Stimulated activated CD4-positive, alpha-beta T cell treated with anti-CD3 and anti-CD28 coated beads, Interleukin-1b, Interleukin-23, amount 100 ng/mL, for 1 hour (primary cell): ENCODE measurements at places on chromosomes 3 and 15.

DNA sequence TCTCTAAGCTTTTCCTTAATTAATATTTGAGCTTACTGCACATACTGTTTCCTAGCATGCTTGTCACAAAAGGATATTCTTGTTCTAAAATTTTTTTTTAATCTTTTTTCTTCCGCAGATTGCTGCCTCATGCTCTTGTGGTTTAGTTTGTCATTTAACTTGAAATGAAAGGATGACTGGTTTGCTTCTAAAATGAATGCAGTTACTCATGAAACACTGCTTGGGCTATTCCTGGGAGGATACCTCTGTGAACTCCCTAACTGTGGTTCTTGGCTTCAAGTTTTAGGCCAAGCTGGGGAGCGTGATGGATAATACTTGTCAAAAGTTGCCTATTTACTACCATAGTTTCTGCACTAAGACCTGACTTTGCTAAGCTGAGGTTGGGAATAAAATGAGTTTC is 64.0 kb downstream of the USP13 start:
- DNase-seq, result no peak

DNA sequence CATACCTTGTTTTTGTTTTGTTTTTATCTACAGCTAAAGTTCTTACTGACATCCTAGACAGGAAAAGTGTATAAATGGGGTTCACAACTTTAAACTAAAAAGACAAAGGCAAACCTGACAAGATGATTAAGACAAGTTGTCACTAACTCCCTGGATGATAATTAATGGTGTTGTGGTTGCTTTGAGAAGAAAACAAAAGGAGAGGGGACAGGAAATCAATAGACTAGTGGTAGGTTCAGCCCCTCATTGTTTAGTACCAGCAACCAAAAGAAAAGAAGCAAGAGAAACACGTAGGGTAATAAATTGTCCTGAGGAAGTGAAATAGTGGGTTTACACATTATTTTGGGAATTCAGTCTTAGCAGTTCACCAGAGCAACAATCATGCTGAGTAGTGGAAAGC is 78.8 kb downstream of the BFSP2 start:
- no peak for DNase-seq

GRCh38 chr15:40776537-40777141 is 6.9 kb downstream of the C15orf62 start:
- no peak for DNase-seq

DNA sequence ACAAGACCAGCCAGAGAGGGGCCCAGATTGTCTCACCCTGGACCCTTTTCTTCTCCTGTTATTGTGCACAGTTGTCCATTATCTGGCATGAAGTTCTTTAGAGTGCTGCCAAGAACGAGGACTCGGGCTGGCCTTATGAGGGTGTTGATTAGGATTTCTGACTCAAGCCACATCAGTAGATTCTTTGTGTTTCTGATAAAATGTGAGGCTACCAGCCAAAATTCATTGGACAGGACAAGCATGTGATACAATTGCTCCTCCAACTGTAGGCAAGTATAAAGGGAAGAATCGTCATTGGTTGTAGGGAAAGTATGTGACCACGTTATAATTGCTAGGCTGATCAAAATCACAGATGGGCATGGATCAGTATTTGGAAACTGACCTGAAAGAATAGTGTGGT is 99.2 kb upstream of the TMC3 start:
- DNase-seq, result no peak

DNA sequence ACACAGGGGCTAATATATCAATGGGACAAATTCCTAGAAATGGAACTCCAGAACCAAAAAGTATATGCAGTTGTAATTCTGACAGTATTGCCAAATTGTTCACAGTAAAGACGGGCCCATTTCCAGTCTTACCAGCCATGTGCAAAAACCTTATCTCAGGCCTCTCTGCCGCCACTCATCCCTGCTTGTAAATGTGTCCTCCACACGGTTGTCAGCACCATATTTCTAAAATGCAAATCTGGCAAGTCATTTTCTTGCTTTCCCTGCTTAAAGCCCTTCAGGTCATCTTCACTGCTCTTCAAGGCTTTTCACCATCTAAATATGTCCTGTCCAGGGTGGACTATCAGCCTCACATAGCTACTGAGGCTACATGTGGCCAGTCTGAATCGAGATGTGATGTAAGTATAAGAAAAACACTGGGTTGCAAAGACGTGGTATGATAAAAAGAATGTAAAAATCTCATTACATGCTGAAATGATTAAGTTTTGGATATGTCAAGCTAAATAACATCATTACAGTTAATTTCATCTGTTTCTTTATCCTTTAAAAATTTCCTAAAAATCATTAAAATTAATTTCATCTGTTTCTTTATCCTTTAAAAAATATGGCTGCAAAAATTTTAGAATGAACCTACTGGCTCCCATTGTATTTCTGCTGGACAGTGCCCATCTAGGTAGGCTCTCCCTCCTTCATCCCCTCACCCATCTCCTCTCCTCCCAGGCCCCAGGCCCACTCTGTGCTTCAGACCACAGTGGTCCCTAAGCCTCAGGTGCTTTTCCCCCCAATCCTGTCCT is 980 bp downstream of the PARP9 start:
- no peak for DNase-seq

GRCh38 chr15:34941185-34941698 is 28.3 kb downstream of the AQR start:
- DNase-seq, result no peak

GRCh38 chr3:125168711-125169393 is 43.7 kb downstream of the SLC12A8 start:
- no peak for DNase-seq

- DNase-seq, result no peak
Measured at GRCh38 chr3:80190051-80190450, 422.3 kb upstream of the ROBO1 start.

- no peak for DNase-seq
Measured at GRCh38 chr3:191740712-191741111, 279.7 kb downstream of the PYDC2 start.

- no peak for DNase-seq
Measured at GRCh38 chr3:98233468-98233867, 30.6 kb upstream of the OR5H6 start.

DNA sequence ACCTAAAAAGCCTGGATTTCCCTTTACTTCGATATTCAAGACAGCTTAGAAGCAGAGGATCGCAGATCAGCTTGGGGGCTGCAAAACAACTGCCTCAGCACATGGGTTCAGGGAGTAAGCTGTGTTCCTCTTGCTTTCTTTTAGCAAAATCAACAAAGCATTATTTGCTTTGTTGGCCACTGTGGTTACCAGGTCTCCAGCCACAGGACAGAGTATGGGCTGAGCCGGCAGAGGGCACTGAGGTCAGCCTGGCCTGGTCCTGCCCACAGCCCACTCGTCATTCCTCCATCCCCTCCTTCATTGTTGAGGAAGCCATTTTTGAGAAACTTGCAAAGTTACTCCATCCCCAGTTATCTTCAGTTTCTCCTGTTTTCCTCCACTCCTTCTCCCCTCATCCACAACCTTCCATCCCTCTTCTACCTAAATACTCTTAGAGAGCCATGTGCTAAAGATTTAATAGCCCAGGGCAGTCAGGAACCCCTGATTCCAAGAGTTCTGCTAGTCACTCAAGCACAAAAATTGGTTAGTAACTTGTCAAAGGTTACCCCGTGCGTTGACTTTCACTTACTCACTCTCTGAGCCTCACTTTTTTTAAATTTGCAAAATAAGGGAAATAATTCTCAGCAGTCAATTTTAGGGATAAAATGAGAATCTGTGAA is 60.0 kb upstream of the HES1 start:
- no peak for DNase-seq

DNA sequence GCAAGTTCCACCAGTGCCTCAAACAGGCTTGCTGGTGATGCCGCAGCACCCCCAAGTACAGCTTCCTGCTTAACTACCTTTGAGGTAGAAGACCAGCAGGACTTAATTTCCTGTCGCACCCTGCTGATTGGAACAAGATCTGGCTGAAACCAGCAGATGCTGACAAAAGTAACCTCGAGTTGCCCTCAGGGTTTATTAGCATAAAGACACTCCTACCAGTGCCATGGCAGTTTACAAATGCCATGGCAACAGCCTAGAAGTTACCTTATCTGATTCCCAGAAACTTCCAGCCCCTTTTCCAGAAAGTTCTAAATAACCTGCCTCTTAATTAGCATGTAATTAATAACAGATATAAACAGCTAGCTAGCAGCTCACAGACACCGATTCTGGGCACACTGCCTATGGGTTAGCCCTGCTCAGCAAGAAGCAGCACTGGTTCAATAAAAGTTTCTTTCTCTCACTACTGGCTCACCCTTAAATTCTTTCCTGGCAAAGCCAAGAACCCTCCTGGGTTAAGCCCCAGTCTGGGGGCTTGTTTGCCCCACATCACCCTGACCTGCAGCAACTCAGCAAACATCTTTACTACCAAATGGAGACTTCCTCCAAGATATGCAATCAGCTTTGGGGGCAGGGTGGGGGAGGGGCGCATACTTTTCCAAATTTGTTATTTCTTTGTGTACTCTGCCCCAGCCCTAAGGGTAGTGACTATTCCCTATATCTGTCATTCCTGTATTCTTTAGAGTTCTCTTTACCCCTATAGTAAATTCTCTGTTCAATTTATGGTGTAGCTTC is 54.2 kb downstream of the MAP4 start:
- DNase-seq, result peak; percentile 1

- DNase-seq, result no peak
Measured at GRCh38 chr15:97224191-97224641, 736.3 kb upstream of the ARRDC4 start.

GRCh38 chr3:25520926-25521559 is 93.0 kb downstream of the RARB start:
- no peak for DNase-seq

DNA sequence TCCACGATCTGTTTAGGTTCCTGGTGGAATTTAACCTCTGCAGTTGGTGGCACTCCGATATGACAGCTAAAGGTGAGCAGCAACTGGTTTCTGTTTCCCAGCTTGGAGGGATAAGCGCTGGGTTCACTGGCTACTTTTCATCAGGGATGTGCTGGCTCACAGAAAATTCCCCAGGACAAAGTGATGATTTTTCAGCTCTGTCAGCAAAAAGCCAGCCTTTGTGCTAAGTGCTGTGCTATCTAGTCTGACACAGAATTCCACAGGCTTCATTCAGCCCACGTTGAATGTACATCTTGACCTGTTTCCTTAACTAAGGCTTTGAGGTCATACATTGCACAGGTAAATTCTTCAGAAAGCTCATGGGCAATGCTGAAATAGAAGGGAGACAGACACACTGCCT is 81.5 kb upstream of the LRTM1 start:
- no peak for DNase-seq

DNA sequence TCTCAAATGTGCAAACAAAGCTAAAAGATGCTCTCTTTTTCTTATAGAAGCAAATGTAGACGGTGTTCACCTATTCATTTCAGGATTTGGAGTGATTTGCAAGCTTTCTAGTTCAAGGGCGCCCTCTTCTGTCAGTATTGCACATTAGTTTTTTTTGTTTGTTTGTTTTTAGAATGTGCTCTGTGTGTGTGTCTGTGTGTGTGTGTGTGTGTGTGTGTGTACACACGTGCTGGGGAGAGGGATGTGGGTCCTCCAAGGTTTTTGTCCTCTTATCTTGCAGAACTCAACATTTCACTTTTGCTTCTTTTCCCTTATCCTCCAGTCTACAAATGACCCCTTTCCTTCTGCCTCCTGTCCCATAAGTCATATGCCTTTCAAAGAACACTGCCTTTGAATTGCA is 23.5 kb downstream of the DNAH1 start:
- no peak for DNase-seq

GRCh38 chr15:33882921-33883320 is 85.4 kb upstream of the CHRM5 start:
- DNase-seq, result no peak

- DNase-seq, result no peak
Measured at GRCh38 chr15:29688506-29689286, 133.6 kb downstream of the TJP1 start.

GRCh38 chr15:40006646-40007045 is 32.3 kb downstream of the SRP14 start:
- no peak for DNase-seq

GRCh38 chr15:42494998-42495360 is 455 bp upstream of the SNAP23 start:
- no peak for DNase-seq

- DNase-seq, result no peak
Measured at GRCh38 chr3:126999383-126999782, 16.5 kb downstream of the PLXNA1 start.

DNA sequence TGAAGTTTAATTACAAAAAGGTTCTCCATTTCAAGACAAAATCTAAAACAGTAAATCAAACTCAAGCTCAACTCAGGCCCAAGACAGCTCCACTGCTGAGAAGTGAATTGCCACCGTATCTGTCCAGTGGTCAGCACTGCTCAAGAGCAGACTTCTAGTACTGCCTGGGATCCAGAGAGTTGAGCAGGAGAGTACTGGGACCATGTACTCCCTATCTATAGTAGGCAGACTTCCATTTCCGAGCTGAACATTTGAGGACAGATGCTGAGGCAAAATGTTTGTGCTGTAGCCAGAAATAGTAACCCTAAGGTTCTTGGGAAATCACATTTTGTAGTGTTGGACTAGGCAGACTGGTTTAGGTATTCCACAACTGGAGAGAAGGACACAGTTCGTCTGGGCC is 44.1 kb downstream of the MRPL3 start:
- no peak for DNase-seq

GRCh38 chr3:18657858-18658820 is 233.0 kb upstream of the SATB1 start:
- DNase-seq, result no peak

DNA sequence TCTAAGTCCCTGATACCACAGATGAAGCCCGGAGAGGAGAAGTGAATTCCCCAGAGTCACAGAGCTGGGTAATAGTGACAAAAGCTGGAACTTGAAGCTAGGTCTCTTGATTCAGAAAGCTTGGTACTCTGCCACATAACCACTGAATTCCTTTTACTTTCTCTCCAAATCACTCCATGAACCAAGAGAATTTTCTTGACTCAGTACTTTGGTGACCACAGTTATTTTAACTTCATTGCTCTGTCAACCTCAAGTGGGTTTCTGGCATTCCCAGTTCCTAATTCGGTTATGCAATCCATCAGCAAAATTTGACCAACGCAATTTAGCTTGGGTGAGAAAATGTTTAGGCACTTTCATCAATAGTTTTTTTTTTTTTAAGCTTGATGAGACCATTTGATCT is 61.0 kb upstream of the PPARG start:
- no peak for DNase-seq

GRCh38 chr3:85632921-85633320 is 674.1 kb downstream of the CADM2 start:
- no peak for DNase-seq

DNA sequence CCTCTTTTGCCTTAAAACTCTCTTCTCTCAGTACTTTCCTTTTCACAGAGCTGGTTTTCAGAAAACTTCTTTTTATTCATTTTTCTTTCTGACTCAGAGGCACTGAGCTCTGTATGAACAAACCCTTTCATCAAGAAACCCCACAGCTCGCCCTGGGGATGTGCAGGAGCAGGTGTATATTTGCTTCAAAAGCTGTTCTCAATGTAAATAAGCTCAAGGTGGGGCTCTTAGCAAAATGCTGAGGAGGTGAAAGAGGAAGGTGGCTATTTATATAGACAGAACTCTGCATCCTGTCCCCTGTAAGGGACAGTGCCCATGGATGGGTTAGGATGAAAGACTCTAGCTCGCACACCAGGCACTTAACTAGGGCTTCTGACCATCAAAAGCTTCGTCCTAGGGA is 302.0 kb downstream of the WDR72 start:
- no peak for DNase-seq
